ENCODE measurements at places on chromosomes 16 and 17.

GRCh38 chr17:30104575-30105339 lies 11.9 kb upstream of the NSRP1 start:
- DNase-seq = peak; percentile 84

DNA sequence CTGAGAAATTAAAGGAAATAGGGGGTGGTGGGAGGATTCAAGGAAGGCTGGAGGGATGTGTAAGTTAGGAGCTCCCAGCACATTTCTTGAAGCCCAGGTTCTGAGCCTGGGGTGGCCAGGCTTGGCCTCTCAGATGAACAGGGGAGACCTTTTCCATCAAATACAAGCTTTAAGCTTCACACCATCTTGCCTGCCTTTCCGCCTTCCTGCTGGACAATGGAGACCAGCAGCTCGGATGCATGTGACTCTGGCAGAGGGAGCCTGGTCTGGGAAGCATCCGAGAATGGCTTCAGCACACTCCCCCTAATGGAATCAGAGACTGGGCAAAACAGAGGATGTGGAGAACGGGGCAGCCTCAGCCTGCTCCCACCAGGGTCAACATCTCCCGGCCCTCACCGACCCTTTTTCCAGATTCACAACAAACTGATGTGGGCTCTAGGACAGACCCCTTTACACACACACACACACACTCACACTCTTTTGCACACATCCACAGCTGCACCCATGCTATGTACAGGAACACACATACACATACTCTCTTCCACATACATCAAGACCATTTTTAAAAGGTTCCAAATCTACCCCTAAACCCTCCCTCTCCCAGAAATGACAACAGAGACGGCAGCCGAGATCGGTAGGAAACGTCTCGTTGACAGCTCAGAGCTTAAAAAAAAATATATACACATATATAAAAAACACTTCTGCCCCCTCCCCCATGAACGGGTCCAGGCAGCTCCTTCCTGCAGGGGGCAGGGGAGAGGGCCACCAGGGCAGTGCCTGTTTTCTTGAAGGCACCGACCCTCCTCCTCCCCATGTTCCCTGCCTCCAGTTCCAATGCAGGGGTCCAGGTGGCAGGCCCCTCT lies 6.5 kb upstream of the ATXN7L3 start:
- DNase-seq = no peak

GRCh38 chr17:2212400-2212981 lies 91.1 kb downstream of the SMG6 start:
- no peak for DNase-seq

- no peak for DNase-seq
These were observed 159.5 kb downstream of the SHISA9 start for GRCh38 chr16:13060932-13061331.

DNA sequence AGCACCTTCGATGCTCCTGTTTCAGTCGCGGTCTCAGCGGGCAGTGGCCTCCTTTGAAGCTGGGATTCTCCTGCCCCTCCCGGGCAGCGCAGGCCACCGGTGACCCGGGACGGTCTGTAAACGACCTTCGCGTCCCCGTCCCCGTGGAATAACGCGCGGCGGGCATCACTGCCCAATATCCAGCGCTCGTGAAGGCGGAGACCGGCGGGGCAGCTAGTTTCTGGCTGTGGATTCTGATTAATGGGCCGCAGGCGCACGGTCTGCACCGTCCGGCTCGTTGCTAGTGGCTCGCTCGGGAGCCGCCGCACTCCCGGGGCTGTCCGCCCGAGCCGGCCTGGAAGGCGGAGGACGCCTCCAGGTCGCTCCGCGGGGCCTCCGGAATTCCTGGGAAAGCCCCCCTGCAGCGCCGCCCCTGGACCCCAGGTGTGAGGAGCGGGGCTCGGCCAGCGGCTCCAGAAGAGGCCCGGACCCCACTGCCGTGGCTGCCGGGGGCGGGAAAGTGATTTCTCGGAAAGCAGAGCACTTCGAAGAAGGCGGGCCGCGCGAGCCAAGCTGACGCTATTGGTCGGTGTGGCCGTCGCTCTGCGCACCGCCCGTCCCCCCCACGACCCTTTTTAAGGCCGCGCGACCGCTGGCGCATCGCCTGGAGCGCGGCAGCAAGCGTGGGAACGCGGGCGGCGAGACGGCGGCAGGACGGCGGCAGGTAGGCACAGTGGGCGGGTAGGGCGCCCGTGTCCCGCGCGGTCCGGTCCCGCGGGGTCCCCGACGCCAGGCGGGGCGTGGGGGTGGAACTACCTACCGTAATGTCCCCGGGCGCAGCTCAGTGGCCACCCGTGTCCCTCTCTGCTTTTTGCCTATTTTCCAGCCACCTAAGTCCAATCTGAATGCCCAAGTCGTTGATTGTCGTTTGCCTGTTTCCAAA lies at the start of gene IRF8:
IRF8 (plus strand) TSS at position 642 of the 922 bp plus-strand sequence. CDS start 3,854 bp downstream, outside the sequence.
- peak; percentile 88 for DNase-seq

DNA sequence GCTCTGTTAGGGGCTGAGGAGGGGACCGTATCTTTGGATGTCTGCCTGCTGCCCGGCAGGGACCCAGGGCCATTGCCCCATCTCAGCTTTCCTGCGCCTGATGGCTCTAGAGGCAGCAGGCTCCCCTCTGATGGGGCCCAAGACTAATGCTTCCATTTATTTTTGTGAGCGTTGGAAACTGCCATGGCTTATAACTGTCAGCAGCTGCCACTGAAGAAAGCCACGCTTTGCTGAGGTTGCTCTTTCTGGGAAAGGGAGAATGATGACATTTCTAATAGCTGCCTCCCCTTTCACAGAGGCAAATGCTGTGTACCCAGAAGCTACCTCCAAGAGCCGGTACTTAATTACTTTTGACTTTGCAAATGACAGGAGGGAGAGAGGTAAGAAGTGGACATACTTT lies 103.8 kb downstream of the HAPSTR1 start:
- no peak for DNase-seq

- no peak for DNase-seq
These were observed 997 bp downstream of the ACADVL start for GRCh38 chr17:7220593-7221277.

DNA sequence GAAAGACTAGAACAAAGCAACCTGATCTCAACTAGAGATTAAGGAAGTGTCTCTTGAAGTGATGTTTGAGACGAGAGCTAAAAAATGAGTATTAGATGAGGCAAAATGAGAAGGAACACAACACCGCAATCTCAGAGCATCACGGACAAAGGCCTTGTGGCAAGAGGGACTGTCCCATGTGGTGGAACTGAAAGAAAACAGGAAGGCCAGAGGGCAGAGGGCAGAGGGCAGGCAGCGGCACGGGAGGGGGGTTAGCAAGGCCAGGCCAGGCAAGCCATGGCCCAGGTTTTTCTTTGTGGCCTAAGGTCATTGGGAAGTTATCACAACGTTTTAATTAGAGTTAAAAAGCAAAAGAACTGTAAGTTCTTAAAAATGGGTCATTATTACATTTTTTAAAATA lies 22.5 kb downstream of the RPA1 start:
- DNase-seq = no peak

DNA sequence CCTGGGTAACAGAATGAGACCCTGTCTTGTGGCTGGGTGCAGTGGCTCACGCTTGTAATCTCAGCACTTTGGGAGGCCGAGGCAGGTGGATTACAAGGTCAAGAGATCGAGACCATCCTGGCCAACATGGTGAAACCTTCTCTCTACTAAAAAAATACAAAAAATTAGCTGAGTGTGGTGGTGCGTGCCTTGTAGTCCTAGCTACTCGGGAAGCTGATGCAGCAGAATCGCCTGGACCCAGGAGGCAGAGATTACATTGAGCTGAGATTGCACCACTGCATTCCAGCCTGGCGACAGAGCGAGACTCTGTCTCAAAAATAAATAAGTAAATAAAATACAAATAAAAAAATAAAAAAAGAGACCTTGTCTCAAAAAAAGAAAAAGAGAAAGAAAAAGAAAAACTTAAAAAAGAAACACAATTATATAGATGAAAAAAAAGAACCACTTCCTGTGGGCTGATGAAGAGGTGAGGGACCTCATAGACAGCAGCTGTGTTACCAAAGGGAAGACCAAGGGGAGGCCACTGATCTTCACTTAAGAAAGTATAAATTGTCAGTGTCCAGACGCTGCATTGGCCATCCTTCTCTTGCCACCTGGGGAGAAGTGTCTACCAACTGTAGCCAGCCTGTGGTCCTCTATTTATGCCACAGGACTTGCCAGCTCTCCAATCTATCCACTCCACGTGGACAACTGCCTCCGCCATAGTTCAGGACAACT lies 24.4 kb upstream of the SMG1 start:
- DNase-seq = no peak

DNA sequence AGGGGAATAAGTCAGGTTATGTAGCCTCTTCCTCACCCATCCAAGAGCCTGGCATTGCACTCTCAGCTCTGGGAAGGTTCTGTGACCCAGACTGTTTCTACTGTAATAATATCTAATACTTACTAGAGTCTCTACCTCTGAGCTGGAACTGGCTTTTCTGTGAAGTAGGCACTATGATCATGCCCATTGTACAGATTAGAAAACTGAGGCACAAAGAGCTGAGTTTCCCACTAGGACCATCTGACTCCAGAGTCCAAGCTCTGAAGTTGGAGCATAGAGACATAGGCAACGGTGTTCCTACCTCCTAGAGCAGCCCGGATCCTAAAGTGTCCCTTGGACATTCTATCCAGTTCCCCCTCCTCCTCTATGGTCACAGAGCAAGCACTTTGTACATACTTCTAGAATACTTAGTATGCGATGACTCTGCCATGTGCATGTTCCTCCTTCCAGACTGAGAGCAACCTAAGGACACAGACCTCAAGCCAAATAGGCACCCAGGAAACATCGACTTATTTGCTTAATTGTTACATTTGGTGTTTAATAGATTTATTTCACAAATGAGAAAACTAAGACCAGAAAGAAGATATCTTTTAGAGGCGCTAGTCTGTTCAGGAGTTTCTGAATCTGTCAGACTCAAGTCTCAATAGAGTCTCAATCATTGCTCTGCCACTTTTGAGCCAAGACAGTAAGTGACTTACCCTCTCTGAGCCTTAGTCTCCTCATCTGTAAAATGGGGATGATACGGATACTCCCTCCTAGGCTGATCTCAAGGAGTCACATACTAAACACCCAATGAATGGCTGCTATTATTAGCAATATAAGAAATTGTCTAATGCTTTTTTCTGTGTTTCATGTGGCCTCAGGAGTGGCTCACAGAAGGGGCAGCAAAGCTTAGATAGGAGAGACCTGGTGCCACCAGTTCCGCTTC lies 3.6 kb downstream of the CLEC19A start:
- no peak for DNase-seq

GRCh38 chr17:48615047-48615962 lies at the start of gene HOXB8:
HOXB8 (minus strand) TSS chr17:48615292; CDS start chr17:48614704, 588 bp downstream.
- DNase-seq = no peak

Measured in Right ventricle myocardium inferior (tissue), 1 donor.